Posterior vena cava (tissue), 2 donors: ENCODE measurements at places on chromosomes 4 and X.

GRCh38 chrX:111283446-111283845 lies 13.2 kb upstream of the CAPN6 start:
- no peak for DNase-seq

DNA sequence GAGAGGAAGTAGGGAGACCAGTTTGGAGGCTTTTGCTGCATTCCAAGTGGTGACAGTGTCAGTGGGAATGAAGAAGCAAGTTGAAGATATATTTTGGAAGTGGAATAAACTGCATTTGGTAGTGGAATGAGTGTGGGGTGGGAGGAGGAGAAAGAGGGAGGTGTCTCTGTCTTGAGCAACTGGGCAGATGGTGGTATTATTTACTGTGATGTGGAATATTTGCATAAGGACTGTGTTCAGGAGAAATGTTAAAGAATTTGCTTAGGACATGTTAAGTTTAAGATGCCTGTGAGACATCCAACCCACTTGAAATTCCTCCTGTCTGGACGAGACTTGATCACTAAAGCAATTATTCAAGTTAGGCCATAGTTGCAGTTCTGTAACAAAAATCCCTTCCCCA lies 448.9 kb upstream of the AMOT start:
- no peak for DNase-seq

GRCh38 chrX:8341814-8342590 lies 122.6 kb upstream of the VCX3B start:
- DNase-seq, result no peak

DNA sequence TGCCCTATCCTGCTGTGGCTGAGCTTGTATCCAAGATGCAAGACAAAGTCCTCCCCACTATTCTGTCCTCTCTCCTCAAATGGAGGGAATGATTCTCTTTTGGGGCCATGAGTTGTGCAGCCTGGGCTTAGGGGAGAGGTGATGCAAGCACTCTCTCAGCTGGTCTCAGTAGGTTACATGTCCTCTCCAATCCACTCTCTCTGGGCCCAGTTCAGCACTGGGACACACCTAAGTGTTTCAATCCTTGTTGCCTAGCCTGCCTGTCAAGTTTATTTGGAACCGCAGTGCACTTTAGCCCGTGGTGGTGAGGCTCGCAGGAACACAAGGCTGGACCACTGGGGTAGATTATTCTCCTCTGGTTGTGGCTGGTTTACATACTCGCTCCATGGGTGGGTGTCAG lies 23.8 kb upstream of the TMPRSS11D start:
- DNase-seq, result no peak

DNA sequence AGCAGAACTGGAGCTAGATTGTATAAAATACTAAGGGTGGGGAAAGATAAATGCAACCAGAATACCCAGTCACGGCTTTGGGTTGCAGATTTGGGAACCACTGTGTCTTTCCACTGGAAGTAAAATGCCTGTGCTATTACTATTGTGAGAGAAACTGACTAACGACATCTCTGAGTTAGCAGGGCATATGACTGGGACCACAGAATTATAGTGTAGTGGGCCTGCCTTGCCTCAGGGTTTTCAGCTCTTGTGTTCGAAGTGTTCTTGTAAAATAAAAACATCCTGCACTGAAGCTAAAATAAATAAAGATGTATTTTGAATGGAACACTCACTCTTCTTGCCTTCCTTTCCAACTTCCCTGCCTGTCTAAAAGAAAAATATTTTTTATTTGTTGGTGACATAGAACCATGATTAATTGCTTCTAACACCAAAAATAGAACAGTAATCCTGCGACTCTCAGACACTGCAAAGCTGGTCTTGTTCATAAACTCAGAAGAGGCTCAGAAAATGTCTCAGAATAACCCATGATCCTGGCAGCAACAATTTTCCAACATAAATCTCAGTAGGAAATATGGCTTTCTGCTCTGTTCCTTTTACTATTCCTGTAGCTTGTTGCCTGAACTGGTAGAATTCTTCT lies 104.2 kb downstream of the FAM47B start:
- no peak for DNase-seq

DNA sequence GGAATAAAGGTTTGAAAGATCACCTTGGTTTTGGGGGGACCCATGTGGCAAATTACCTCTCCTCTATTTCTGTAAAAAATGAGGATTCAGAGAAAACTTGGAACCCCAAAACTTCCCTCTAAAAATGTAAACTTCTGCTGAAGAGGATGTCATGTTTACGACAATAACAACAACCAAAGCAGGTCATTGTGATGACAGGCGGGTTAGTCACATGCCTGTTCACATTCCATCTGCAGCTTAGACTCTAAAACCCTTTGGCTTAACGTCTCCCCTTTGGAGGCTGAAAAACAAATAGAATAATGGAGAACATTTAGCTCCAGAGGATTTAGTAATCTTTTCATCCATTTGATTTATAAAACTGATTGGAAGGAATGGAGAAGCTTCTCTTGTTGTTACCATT lies 75.0 kb upstream of the FAM9C start:
- DNase-seq, result no peak

GRCh38 chr4:182015893-182016292 lies 227.3 kb upstream of the TENM3 start:
- no peak for DNase-seq

- DNase-seq, result no peak
Observed at GRCh38 chrX:107659768-107660167, 31.5 kb downstream of the PRPS1 start.

- no peak for DNase-seq
Observed at GRCh38 chr4:38609614-38610013, 54.4 kb upstream of the KLF3 start.

GRCh38 chrX:150680974-150681373 lies 12.2 kb upstream of the MTMR1 start:
- DNase-seq, result no peak

DNA sequence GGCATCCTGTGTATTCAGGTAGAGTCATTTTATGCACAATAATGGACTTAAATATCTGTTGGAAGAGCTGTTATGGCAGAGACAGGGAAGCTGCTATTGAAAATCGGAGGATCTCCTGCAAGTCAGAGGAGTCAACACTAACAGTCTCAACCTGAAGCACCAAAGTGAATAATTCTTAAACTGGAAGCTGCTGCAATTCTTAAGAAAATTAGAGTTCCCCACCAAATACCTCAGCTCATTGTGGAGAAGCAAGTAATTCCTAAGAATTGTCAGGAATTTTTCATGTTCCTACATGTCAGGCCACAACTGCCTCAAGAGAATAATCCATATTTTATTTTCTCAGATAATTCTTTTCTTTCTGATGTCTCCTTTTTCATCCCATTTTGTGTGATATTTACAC lies 892.6 kb upstream of the LCORL start:
- DNase-seq, result no peak

DNA sequence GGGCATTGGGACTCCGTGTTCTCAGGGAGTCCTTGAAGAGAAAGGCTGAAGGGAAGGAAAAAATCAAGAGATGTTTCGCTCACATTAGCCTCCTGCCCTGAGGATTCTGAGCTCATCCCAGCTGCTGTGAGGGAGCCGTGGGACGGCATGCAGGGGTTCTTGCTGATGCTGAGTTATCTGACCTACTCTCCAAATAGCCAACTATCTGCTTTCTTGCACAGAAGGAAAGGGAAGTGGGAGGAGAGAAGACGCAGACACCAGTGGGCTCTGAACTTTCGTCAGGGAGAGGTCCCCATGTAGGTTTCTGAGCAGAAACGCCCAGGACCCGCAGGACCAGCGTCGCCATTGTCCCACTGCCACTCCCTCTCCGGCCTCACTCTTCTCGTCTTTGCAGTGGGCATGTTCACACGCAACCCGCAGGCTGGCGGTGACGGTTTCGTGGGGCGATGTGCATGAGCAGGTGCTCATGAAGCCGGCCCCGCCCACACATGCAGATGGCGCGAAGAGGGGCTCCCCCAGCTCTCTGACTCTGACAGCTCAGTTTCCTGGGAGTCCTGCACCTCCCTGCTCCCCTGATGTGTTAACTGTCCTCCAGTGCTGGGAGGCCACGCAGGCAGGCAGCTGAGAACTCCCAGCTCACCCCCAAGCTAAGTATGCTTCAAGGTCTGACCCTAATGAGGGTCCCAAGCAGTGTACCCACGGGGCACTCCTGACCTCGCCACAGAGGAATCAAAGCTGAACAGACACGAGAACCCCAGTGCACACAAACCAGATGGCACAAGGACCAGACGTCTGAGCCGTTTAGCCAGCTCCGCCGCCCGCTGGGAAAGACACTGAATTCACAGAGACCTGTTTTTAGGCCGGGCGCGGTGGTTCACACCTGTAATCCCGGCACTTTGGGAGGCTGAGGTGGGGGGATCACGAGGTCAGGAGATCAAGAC lies 13.6 kb upstream of the ABLIM2 start:
- no peak for DNase-seq

DNA sequence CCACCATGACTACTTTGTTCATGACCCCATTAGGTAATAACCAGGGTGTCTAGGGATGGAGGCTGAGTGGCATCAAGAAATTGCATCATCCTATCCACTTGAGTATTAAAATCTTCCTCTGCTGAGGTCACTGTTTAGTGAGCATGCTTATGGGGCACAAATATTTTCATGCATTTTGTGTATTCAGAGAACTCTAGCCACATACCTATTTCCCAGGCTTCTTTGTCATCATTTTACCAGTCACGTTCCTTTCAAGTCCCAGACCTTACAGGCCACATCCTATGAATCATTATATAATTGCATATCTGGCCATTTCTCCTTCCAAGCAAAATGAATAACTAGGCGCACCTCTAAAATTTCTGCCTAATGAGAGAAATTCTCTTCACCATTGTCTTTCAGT lies 1882.9 kb upstream of the AGA start:
- DNase-seq, result no peak
